Hepatocyte (in vitro differentiated cells): ENCODE measurements at places on chromosomes 1 and 21. TPM values are rescaled to one million over a fixed set of nuclear protein-coding genes. Genes with fewer than 3 reads are reported as not detected.
A peak's percentile ranks its signal among the peaks of the same experiment; 100 is the strongest.

DNA sequence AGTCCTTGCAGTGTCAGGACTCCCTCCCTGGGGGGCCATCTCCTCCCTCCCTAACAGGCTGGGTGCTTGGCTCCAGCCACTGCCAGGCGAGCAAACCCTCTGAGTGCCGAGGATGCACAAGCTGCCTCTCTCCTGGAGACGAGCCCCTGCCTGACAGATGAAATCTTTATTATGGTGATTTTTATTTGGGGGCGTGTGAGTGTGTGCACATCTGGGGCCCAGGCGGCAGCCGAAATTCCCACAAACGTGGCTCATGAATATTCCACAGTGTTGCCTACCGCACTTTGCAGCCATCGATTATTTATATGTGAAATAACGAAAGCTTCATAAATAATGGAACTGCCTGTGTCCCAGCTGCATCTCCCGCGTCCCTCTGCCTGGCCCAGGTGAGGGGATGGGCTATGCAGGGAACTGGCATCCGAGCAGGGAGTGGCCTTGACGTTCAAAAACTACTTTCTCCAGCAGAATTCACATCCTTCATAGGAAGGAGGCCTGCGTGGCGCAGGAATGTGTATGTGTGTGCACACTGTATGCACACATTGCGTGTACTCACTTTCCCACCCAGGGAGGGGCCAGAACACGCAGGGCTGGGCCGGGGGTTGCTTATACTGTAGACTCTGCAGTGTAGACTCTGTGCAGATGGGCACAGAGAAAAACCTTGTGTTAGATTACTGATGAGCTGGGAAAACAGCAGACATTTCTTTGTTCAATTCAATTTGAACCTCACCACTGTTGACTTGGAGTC lies 73.1 kb downstream of the UBIAD1 start:
- DNase-seq, result no peak

GRCh38 chr1:165793951-165794350 lies 25.3 kb upstream of the TMCO1 start:
- DNase-seq, result no peak

DNA sequence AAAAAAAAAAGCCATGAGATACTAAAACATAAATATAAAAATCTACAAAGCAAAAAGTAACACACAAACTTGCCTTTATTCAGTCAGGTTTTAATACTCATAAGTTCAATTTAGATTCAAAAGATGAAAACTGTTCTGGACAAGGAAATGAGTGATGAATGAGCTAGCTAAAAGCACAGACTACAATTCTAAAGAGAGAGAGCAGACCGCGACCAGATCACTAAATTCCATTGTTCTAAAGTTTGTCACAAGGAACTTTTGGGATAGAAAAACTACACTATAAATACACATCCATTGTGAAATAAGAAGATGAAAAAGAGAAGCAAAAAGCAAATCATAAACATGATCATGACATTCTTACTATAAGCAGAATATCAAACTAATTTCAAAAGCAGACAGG lies 1.7 kb downstream of the ODF2L start:
- DNase-seq, result no peak

DNA sequence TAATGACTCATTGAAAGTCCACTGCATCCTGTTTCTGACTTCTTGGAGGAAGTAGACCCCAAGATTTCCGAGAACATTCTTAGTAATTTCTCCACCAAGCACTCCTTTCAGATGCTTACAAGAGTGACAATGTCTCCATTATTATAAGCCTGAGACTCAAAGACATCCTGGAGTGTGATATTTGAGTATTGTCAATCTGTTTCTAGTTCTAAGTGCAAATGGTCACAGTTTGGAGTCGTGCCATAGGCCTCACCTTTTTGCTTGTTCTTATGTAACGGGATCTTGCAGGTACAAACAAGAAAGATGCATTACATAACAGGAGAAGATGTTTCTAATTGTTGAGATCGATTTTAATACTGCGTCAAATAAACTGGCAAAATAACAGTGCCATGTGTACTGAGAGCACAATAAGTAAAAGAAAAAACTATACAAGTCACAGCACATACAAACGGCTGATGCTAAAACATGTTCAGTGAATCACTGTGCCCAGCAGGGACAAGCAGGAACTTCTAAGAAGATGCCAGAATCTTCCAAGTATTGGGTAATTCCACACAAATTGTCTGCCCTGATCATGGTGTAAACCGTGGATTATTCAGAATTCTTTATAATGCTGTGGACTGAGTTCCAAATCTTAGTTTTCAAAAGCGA lies 54.1 kb downstream of the CD2 start:
- no peak for DNase-seq

GRCh38 chr1:55217226-55217986 lies 2.2 kb upstream of the USP24 start:
- no peak for DNase-seq

DNA sequence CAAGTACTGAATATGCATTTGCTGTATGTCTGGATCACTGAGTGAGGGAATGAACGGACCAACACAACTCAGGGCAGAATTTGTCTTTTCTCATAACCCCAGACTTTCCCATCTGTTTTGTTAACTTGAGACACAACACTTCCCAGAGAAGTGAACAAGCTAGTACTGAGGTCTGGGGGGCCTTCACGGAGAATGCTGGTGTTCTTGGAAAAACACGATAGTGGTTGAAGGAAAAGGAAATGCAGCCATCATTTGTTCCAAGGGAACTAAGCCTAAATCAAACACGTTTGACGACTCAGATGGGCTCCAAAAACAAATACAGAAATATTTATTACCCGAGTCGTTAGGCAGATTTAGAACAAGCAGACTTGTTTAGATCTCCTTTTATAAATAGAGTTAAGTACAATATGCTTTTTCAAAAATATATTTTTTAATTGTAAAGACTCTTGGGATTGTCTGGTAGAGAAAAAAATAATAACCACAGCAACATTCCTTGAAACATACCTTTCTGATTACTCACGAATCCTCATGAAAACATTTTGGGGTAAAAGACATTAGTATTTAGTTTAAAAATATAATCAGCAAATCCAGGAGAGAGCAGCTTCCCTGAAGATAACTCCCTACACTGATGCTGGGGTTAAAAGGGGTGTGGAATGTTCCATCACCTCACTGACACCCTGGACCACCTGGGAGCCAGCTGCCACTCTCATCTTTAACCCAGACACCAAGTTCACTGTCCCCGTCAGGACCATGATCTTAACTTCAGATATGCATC lies 427.7 kb upstream of the RUNX1 start:
- DNase-seq, result no peak

GRCh38 chr1:230542054-230542453 lies 100.2 kb upstream of the COG2 start:
- DNase-seq, result no peak

- DNase-seq, result no peak
Observed at GRCh38 chr1:195761104-195761503, 847.1 kb downstream of the KCNT2 start.

- no peak for DNase-seq
Observed at GRCh38 chr1:101540161-101540560, 303.3 kb downstream of the S1PR1 start.

- no peak for DNase-seq
Observed at GRCh38 chr21:44890961-44891541, 17.6 kb upstream of the PTTG1IP start.

DNA sequence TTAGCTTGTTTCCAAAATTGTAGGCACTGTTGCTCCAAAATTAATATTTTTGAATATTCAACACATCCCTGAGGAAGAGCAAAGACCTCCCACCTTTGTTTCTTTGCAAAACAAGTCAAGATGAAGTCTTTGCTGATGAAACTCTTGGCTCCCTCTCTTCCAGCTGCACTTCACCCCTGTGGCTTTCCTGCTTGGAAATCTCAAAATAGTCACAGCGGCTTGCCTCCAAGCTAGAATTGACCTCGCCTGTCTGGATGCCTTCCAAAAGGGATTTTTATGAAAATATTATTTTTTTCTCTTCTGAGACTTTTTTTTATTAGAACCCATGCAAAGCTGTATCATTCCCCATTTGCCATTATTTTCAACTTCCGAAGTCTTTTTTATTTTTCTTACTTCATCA lies 71.1 kb upstream of the MROH9 start:
- DNase-seq, result no peak

DNA sequence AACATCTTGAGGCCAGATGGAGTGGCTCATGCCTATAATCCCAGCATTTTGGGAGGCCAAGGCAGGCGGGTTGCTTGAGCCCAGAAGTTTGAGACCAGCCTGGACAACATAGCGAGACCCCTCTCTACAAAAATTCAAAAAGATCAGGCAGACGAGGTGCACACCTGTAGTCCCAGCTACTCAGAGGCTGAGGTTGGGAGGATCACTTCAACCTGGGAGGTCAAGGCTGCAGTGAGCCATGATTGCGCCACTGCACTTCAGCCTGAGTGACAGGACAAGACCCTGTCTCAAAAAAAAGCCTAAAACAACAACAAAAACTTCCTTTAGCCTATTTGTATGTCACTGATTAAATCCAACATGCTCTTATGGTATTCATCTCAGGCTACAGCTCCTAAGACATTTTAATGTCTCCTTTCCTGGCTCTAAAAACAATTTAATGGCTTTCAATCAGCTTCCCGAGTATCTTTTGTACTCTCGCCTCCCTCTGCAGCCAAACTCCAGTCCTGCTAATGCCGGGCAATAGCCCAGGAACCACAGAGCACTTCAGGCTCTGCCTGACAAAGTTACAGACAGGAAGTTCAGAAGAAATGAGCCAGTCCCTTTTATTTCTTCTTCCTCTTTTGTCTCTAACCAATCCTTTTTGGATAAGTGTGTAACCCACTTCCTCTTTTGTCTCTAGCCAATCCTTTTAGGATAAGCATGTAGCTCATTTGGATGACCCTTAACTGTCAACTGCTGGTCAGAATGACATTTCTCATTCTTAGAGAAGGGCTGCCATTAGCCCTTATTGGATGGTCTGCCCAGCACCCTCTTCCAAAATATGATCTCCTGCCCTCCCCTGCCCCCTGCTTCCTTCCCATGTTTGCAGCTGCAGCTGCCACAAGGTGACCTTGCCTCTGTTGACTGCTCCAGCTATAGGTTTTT lies 6.6 kb upstream of the DOP1B start:
- no peak for DNase-seq

DNA sequence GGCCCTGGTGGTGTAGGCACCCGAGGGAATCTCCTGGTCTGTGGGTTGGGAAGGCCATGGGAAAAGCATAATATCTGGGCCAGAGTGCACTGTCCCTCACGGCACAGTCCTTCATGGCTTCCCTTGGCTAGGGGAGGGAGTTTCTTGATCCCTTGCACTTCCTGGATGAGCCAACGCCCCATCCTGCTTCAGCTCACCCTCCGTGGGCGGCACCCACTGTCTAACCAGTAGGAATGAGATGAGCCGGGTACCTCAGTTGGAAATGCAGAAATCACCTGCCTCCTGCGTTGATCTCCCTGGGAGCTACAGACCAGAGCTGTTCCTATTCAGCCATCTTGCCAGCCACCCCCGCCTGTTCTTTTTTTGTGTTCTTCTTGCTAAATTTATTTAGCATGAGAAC lies 134.4 kb downstream of the LEPR start:
- DNase-seq, result no peak

DNA sequence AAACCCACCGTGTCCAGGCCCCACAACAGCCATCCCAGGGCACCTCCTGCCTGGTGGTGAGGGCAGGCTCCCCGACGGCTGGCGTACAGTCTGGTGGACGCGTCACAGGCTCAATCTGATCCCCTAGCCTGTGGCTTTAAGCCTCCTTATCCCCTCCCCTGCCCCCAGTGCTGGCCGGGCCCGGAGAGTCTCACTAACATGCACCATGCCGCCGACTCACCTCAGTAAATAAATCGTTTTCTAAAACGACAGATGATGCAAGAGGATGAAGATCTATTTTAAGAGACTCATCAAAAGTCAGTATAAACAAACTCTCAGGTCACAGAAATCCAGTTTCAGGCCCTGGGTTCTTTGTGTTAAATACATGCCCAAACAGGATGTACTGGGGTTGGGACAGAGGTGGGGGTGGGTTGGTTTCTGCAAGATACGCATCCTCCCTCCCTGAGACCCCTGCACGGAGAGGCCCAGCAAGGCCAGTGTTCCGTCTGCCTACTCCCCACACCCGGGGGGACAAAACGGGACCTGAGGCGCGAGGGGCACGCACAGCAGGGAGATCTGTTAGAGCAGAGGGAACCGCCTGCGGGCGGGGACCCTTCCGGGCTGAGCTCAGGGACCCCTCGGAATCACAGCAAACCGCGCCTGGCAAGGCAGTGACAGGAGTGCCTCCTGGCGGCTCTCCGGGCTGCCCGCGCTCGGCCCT lies 3.1 kb downstream of the PANK4 start:
- DNase-seq, result no peak

DNA sequence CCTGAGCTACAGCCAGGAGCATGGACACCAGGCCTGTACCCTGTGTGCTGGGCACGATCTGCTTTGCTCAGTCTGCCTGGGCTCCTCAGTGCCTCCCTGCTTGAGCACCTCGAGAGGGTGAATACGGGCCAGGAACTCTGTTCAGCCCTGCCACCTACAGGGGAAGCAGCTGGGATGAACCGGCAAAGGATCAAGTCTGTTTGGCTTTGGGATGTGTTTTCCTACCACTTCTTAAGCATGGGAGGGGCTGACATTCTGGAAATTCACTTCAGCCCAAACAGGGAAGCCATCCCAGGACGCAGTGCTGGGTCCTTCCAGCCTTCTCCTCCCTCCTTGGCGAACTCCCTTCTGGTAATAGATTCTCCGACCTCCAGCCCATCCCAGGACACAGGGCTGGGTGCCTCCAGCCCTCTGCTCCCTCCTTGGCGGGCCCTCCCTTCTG lies 55.8 kb upstream of the SELENON start:
- peak; percentile 70 for DNase-seq

DNA sequence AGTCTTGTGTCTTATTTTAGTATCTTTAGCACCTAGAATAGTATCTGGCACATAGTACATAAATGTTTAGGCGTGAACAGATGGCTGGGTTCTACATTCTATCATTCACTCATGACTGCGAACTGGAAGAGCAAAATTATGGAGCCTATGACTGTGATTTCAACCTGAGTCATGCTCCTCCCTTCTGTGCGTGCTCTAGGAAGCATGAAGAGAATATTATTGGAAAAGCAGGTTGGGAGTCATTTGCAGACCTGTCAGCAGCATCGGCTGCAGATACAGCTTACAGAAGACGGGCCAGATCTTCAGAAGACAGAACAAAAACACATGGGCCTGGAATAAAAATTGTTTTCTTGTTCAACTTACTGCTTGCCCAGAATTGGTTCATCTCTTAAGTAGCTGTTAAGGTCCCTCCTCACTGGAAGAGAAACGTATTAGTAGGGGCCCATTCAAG lies 344.0 kb upstream of the USP24 start:
- no peak for DNase-seq

GRCh38 chr1:180173952-180174351 lies 19.3 kb downstream of the QSOX1 start:
- no peak for DNase-seq

The POGZ gene
- 36.3 and 37.0 TPM in 2 replicates for total RNA-seq

The PSEN2 gene
- 12.9 and 14.2 TPM in 2 replicates for total RNA-seq

The F3 gene
- 261 and 281 TPM in 2 replicates for total RNA-seq

The FCRL4 gene
- total RNA-seq, result not detected in 2 replicates

The RPTN gene
- not detected in 2 replicates for total RNA-seq

The FLG2 gene
- total RNA-seq, result not detected in 2 replicates

The S100B gene
- not detected in 2 replicates for total RNA-seq

The KCNJ6 gene
- under 0.01 and 0.07 TPM in 2 replicates for total RNA-seq
